HTR-8/SVneo (cell line): ENCODE measurements at places on chromosomes 16 and 17.

- DNase-seq = no peak
Measured at GRCh38 chr17:57544401-57544800, 200.7 kb downstream of the CCDC182 start.

DNA sequence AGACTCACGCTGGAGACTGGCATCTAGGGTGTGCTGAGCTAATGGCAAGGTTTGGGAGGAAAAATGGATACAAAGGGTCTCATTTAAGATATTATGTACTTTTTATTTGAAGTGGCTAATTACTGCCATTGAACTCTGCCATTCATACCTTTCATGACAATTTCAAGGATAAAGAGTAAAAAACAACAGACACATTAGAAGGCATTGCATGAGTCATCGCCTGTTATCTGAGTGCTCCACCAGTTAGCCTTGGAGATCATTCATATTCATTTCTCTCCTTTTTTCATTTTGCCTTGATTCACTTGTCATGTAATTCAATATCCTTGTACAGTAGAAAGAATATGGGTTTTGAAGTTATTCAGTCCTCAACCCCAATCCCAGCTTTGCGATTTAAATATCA lies 109.5 kb downstream of the CDH8 start:
- no peak for DNase-seq

DNA sequence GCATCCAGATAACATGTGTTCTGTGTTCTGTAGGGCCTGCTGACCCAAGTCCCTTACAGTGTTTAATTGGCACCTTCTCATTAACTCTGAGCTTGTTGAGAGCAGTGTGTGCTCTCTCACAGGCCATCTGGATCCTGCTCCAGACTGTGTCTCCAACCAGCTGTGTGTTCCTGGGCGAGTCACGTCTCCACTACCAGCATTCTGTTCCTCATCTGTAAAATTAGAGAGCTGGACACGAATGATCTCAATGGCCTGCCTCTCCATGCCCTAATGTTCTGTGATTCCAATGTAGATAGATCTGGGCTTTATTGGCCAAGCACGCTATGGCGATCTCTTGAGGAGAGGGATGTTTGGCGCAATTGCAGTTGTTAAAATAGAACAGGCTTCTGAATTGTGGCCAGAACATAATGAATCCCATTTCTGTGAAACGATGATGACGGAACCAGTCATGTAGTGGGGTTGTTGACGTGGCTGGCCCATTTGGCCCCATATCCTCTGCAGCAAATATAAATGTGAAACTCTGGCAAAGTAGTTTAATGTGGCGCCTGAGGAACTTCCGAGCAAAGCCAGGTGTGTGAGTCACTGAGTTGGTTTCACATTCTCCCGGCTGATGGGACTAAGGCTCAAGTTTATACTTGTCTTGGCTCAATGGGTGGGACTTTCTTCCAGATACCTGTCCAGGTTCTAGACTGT lies 22.2 kb downstream of the TBX4 start:
- no peak for DNase-seq

- DNase-seq = no peak
Measured at GRCh38 chr17:40551879-40552768, 13.1 kb downstream of the CCR7 start.

DNA sequence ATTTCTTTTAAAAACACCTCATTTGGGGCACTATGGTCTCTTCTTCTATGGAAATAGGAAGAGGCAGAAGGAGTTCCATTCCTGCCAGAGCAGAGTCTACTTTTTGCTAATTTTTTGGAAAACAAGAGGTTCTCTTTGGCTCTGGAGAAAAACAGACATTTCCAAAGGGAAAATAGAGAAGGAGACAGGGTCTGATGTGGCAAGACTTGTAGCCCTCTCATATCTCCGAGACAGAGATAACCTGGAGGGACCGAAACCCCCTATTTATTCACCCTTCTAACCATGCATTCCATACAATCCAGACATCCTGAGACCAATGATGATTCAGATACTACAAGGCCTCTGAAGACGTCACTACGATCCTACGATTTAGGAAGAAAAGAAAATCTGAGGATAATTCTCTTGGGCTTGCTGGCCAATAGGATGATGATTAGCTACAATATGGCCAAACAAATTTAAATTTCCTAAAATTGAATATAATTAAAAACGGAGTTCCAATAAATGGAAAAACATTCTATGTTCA lies 70.2 kb downstream of the HIC1 start:
- DNase-seq = no peak

GRCh38 chr16:54939510-54940278 lies 9.0 kb downstream of the IRX5 start:
- no peak for DNase-seq

DNA sequence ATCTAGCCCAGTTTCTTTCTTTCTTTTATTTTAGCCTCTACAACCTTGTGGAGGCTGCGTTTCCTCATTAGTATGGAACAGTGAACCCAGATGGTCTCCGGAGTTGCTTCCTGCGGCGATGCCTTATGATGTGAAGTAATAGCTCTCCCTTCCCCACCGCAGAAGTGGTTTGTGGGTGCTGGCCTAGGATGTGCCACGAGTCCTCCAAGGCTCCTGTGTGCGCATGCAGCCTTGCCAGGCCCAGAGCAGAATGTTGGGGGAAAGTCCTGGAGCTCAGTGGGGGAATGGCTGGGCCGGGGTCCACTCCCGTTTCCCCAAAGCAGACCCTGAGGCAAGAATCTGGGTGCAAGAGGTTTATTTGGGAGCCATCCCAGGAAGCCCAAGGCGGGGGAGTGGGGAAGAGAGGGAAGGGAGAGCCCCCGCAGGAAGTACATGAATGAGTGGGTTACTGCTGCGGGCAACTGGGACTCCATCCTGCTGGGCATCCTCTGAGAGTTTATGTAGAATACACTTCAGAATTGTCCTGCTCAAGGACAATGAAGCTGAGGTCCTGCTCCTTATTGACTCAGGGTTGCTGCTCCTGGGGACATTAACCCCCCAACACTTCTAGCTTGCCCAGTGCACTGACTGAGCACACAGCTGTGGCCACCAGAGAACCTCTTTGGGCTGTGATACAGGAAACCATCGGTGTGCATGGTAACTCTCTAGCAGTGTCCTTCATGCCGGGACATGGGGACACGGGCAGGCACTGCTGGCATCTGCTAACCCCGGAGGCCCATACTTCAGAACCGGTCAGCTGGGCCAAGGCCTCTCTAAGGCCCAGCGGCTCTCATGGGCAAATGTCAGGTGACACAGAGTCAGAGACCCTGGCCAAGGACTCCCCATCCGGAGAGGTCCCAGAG lies 3.7 kb upstream of the HCRT start:
- DNase-seq = no peak

DNA sequence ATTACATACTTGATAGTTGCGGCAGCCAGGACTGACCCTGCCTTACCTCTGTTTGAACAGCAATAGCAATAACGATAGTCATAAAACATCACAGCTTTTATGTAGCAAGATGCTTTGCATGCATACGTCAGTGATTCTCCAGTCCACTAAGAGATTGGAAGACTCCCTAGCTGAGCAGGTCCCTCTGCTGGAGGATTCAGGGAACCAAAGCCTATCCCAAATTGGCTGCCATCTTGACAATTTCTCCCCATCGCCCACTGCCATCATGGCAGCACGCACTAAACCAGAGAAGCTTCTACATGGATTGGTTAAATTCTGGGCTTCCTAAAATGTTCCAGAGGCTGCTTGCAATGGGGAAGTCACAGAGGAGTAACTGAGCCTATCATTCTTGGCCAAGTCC lies 360.6 kb upstream of the XYLT1 start:
- no peak for DNase-seq

DNA sequence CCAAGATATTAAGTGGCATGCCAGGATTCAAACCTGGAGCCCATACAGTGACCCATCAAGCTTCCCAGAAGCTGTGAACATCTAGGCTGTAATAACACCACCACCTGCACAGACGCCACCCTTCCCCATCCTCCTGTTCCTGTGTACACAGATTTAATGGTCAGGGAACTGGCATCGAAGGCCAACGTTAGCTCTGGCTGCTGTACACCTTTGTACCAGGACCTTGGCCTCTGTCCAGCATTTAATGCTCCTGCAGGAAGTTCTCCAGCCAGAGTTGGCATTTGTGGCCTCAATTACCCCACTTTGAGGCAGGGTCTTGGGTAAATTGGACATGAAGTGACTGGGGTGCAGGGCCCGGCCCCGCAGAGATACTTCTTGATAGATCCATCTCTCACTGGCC lies 49.3 kb downstream of the SCNN1B start:
- no peak for DNase-seq

GRCh38 chr17:55833306-55833705 lies 82.5 kb downstream of the PCTP start:
- DNase-seq = no peak

- no peak for DNase-seq
Measured at GRCh38 chr17:11554542-11554941, 43.7 kb upstream of the DNAH9 start.

GRCh38 chr17:69516911-69517310 lies 102.4 kb downstream of the MAP2K6 start:
- DNase-seq = no peak

DNA sequence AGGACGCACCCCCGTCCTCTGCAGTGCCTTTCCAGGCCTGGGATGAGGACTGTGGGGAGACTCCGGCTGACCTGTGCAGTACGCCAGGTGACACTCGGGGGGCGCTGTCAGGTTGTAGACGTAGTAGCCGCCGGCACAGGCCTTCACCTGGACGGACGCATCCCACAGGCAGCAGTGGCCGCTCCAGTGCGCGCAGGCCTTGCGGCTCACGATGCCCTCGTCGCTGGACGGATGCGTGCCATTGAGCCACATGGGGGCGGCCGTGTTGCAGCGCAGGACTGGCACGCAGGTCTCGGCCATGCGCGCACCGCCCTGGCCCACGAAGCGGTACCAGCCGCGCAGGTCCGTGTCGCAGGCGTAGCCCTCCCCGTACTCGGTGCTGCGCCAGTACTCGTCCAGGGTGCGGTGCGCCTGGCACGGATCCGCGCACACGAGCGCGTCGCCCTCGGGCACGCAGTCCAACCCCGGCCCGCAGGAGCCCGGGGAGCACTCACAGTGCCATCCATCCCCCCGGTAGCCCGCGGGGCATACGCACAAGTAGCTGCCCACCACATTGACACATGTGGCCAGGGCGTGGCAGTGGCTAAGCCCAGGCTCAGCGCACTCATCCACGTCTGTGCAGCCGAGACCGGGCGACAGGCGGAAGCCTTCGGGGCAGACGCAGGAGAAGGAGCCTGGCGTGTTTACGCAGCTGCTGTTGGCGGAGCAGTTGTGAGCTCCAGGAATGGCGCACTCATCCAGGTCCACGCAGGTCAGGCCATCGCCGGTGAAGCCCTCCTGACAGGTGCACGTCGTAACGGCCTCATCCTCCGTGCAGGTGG lies 3.9 kb downstream of the UMOD start:
- DNase-seq = no peak

DNA sequence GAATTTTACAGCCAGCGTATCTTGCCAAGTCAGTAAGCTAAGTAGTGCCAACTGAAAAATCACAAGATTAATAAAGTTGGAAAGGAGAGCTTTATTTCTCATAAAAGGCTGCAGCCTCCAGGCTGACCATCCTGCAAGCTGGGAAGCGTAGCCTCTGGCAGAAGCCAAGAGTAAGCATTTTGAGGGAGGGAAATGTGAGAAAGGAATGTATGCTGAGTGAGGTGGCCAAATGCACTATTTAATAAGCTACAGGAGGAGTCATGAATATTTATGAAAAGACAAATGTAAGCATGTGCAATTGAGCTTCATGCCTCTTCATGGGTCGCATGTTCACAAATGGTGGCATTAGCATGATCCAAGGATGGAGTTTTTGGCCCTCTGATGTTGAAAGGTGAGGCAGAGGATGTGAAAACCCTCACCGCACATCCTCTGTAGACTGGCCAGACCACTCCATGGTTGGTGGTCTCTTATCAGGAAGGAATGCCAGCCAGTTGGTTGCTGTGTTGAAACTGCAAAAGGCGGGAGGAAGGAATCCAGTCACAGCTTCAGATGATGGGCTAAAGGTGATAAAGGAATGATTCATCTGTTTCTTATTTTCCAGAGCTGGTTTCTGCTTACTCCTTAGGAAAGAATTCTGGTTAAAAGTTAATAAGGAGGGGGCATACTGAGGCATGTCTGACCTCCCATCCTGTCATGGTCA lies 9.2 kb downstream of the KRT33B start:
- peak; percentile 52 for DNase-seq

DNA sequence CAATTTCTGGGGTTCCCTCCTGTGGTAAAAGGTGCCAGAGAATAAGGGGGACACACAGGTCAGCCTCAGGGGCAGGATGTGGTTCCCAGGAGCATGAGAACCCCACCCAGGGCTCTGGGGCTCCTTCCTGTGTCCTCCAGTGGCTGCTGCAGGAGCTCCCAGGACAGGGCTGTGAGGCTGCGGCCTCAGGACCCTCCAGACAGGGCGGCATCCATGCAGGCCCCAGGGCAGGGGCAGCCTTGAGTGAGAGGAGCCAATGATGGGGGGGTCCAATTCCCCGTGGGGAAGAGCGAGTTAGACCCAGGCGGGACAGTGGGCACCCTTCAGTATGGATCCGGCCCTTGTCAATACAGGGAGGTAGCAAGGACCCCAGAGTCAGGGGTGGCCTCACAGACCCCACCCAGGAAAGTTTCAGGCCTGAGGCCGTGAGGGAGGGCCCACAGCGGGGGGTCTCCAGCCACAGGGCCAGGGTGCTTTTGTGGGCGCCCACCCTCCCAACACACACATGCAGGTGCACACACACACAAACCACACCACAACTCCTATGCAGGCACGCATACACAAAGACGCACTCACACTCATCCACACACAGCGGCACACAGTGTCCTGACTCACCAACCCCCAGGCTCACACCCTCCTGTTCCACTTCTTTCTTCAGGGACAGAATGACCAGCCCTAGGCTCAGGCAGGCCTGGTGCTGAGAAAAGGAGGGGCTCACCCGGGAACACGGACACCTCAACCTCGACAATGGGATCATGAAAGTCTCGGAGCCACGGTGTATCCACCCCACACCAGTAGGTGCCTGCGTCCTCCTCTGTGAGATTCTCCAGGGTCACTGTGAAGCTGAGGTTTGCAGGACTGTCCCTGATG lies 1.8 kb downstream of the CD300C start:
- no peak for DNase-seq

GRCh38 chr17:1365445-1366039 lies 34.5 kb downstream of the YWHAE start:
- peak; percentile 74 for DNase-seq

- no peak for DNase-seq
Measured at GRCh38 chr17:21194703-21195102, 19.3 kb downstream of the TMEM11 start.

- DNase-seq = no peak
Measured at GRCh38 chr16:76970087-76970744, 220.8 kb upstream of the MON1B start.

DNA sequence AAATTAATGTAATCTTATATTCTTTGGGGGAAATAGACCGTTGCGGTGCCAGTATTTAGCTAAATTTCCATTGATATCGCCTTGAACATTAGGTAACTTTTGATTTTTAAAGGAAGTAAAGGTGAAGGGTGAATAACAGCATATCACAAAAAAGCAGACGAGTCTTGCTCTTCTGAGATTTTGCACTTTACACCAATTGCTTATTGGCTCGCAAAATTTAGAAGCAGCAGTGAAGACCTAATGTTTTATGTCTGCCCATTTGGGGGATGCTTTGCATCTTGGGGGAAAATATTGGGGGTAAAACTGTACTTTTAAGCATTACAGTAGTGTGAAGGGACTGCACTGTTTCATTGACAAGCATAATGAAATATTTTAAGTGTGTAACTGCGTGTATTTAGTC lies 934 bp downstream of the MAP2K6 start:
- DNase-seq = no peak

GRCh38 chr16:53893731-53894435 lies 189.9 kb downstream of the FTO start:
- no peak for DNase-seq
